ENCODE measurements at places on chromosomes 16 and 17.

GRCh38 chr16:52773026-52773425 lies 226.1 kb upstream of the TOX3 start:
- DNase-seq = no peak

DNA sequence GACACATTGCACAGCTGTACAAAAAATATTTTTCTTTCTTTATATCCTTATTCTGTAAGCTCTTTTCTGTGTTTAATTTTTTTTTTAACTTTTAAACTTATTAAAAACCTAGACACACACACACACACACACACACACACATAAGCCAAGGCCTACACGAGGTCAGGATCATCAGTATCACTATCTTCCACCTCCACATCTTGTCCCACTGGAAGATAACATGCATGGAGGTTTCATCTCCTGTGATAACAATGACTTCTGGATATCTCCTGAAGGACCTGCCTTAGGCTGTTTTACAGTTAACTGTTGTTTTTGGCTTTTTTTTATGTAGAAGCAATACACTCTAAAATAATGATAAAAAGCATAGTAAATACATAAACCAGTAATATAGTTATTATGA lies 71.2 kb downstream of the TNRC6C start:
- no peak for DNase-seq

DNA sequence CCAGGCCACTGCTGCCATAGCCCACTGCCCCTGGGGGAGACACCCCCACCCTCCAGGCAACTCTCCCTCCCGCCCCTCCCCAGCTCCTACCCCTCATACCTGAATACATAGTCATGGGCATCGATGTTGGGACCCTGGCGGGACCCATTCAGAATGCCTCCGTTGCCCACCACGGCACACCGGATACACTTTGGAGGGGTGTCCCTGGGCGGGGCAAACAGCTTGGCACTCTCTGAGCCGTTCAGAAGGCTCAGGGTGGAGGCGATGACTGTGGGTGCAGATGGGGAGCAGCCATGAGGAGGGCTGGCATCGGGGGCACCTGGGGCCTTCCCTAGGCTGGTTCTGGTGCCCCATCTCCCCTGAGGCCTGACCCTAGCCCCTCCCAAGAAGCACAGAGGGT lies 12.6 kb downstream of the ST6GALNAC2 start:
- DNase-seq = no peak

DNA sequence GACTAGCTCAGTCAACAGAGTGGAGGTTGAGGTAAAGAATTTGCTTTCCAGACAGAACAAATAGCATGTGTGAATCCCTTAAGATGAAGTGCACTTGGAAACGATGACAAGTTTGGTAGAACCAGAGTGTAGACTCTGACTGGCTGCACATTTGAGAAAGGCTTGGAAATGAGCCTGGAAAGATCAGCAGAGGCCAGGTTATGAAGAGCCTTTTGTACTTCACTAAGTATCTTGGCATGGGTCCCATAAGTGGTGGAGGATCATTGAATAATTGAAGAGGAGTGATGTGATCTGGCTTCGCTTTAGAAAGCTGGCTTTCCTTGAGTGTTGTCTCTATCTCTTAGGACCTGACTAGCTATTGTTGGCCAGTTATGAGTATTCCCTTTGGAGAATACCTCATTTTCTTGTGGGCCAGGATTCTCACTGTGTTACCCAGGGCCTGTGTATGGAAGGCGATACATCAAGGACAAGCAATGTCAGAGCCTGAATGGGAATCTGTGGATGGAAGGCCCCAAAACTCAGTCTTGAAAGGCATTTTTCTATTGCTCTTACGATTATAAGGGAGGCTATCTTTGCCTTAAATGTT lies 329.8 kb downstream of the UTP18 start:
- no peak for DNase-seq

DNA sequence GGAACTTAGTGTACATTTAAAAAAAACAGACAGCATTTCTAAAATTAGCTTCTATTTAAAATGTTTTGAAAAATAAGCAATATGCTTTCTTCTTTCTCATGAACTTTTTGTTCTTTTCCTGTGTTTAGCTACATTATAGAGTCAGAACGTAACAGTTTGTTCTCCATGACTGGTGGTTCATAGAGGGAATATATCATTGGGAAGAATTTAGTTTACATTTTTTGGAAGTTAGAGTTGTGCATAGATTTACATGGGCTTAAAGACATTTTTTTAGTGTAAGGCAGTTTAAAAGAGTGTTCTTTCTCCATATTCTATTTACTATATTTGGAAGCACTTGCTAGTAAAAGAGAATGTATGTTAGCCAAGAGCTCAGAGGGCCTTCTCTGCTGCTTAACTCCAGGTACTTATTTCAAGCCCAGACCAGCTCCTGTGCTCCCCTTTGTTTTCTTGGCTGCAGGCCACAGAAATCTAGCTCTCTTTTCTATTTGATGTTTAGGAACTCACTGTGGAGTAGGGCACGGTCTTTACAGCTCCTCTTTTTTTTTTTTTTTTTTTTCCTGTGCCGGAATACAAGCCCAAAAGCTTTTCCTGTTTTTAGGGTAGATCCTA lies 20.2 kb downstream of the AP2B1 start:
- DNase-seq = no peak

DNA sequence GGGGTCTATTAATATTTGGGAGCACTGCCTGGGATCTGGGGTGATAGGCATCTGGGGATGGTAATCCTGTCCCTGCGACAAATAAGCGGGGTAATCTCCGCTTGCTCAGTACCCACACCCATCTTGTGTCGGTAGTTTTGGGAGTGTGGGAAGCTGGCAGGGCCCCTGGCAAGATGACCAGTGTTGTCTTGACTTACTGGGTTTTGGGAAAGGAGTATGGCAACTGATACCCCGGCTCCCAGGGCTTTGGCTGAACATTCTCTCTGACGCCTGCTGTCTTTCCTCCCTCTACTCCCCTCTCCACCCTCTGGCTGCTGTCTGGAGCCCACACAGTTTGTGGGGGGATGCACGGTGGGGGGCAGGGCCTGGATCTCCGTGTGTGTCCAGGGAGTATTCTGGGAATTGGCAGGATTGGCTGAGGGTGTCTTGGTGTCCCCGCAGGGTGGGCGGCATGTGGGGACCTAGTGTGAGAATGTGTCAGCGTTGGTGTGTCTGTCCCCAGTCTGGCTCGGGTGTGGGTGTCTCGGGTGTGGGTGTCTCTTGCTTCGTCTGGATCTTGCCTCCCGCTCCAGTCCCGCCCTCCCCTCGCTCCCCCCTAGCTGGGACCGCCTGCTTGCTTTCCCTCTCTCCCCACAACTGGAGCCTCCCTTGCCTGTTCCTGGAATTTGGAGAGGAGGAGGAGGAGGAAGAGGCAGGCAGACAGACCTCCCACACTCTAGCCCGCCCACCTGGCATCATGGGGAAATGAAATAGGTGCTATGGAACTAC lies 12.0 kb downstream of the RARA start:
- DNase-seq = no peak

DNA sequence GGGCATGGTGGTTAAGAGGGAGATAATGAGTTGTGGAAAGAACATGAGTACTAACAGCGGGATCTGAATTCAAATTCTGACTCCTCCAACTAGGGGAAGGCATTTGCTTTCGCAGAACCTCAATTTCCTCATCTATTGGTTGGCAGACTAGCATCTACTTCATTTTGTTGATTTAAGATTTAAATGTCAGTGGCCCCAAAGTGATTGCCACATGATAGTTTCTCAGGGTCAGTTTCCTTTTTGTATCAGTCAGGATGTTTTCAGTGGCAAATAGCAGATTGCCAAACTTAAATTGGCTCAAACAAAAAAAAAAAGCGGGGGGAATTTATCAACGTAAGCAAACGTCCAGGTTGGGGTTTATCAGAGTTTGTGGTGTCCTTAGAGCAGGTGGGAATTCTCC lies 25.1 kb upstream of the NOS2 start:
- DNase-seq = no peak

GRCh38 chr17:49555495-49556222 lies 20.0 kb upstream of the NXPH3 start:
- DNase-seq = no peak

- no peak for DNase-seq
Observed at GRCh38 chr17:34241062-34241461, 14.0 kb upstream of the CCL2 start.

DNA sequence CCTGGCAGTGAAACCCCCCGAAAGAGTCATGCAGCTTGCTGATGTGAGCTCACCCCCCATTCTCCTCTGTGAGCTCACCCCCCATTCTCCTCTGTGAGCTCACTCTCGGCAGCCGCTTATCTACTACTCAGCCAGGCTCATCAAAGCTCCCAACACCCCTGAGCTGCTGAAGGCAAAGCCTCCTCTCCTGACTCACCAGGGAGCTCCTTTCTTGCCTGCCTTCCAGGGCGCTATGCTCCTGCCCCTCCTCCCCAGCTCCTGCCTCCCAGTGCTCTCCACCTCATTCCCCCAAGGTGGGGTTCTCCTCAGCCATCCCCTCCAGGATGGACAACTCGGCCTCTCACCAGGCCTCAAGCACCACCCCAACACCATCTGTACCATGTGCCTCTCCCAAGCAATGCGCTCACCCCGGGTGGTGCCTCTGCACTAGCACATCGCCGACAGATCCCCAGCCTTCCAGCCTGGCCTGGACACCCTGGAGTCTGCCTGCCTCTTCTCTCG lies 27.7 kb upstream of the FAAP100 start:
- no peak for DNase-seq

GRCh38 chr17:30472238-30472890 lies 4.8 kb upstream of the GOSR1 start:
- no peak for DNase-seq

DNA sequence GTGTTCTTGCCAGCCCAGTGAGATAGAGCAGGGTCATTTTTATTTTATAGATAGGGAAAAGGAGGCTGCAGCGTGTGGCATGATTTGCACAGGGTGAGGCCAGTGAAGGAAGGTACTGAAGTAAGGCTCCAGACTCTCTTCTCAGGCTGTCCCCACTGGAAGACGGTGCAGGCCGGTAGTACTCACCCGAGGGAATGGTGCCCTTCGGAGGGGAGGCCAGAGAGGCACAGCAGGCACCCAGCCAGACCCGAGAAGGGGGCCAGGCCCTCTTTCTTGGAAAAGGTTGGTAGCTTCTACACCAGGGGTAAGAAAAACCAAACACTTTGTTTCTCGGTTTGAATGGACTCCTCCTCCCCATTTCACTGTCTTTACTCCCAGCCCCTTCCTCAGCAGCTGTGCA lies 288 bp downstream of the ANKRD40CL start:
- no peak for DNase-seq

DNA sequence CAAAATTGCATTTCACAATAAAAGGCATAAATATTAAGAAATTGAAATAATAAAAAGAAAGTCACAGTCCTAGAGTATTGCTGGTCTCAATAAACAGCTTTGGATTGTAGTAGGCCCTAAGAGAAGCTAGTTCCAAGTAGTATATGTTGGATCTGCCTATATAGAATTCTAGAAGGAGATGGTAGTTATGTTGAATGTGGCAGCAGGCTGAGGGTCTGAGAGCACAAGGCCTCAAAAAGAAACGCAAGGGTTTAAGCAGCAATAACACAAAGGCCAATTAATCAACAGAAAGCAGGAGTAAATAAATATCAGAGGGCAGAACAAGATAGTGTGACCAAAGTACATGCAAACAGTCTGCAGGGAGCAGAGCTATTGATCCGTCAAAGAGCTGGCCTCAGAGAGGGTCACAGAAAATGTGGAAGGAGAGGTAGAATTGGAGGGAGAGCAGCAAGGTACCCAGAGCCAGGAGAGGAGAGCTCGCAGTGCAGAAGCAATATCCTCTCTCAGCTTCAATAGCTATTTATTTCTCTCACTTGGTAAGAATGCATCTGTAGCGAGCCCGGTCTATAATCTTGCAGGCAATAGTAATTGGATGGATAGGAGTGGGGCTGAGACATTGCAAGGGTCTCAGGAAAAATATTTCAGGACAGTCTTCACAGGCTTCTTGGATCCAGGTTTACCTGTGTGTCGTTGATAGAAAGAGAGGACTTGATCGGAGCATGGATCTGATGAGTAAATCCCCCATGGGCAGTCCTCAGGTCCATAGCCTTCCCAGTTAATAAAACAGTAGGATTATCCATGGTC lies 25.1 kb upstream of the MED13 start:
- DNase-seq = no peak

DNA sequence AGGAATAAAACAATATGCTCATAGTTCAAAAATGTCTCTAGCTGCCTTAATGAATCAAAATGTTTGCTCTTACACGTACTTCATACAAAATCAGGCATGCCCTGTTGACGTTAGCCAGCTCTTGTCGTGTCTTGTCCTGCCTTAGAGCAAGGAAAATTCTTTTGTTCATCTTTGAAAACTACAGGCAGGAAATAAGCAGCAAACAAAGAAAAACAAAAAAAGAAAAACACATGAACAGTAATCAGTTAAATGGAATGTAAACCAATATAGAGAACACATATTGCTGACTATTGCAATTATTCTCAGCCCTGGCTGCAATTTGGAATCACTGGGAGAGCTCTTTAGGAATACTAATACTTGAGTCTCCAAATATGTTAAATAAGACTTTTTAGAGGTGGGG lies 1.7 kb downstream of the CAPNS2 start:
- DNase-seq = no peak

- DNase-seq = no peak
Observed at GRCh38 chr16:49492896-49493626, 119.5 kb downstream of the C16orf78 start.

- DNase-seq = no peak
Observed at GRCh38 chr16:988471-989353, 7.1 kb downstream of the SOX8 start.

GRCh38 chr17:19018600-19018950 lies 14.0 kb upstream of the FAM83G start:
- no peak for DNase-seq

DNA sequence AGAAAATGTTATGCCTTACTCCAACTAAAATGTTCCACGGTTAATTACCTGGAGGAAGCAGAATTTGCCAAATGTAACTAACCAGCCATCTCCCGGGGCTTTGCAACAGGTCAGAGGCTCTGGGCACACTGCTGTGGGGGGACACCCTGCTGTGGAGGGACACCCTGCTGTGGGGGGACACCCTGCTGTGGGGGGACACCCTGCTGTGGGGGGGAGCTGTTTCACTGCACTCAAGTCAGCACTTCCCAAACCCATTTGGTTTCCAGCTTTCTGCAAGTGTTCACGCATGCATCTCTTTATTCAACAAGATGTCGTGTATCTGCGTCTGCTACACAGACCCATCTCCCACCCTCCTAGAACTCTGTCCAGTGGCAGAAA lies 239.5 kb downstream of the C16orf95 start:
- no peak for DNase-seq

- DNase-seq = no peak
Observed at GRCh38 chr16:5072334-5073278, 963 bp downstream of the ALG1 start.

- peak; percentile 95 for DNase-seq
Observed at GRCh38 chr17:33469911-33470310, 176.8 kb upstream of the ASIC2 start.

DNA sequence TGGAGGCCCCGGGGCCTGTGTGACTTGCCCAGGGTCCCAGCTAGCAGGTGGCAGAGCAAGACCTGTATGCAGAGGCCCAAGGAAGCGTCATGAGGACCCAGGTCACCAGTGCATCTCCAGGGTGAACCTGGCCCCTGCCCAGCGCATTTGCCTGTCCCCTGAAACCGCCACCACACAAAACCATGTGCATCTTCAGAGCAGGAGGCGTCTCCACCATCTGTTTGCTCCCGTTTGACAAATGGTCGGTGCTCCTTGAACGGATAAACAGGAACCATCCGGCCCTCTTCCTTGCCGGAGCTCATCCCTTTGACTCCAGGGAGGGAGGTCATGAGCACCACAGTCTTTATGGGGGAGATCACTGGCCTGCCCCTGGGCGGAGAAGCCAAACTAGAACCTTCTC lies 62.5 kb downstream of the JPH3 start:
- DNase-seq = no peak

Measured in retinal pigment epithelial cell (primary cell).